Testis (tissue), 5 donors: ENCODE measurements at places on chromosomes 16 and 17. TPM values are rescaled to one million over a fixed set of nuclear protein-coding genes. Genes with fewer than 3 reads are reported as not detected.

The UMOD gene
- total RNA-seq, result 3.8 TPM

The CTF1 gene
- total RNA-seq, result 5.9 TPM

The ARHGAP27 gene
- 21.4 TPM for total RNA-seq

The HOXB1 gene
- not detected for total RNA-seq

The ASPA gene
- 6.1 TPM for total RNA-seq

The KRT33A gene
- 3.1 TPM for total RNA-seq

The MFAP4 gene
- 55.7 TPM for total RNA-seq

The ZNF750 gene
- total RNA-seq, result 0.50 TPM

The NME3 gene
- total RNA-seq, result 119 TPM

The HOXB4 gene
- total RNA-seq, result 1.6 TPM

The CLDN9 gene
- total RNA-seq, result 0.37 TPM

DNA sequence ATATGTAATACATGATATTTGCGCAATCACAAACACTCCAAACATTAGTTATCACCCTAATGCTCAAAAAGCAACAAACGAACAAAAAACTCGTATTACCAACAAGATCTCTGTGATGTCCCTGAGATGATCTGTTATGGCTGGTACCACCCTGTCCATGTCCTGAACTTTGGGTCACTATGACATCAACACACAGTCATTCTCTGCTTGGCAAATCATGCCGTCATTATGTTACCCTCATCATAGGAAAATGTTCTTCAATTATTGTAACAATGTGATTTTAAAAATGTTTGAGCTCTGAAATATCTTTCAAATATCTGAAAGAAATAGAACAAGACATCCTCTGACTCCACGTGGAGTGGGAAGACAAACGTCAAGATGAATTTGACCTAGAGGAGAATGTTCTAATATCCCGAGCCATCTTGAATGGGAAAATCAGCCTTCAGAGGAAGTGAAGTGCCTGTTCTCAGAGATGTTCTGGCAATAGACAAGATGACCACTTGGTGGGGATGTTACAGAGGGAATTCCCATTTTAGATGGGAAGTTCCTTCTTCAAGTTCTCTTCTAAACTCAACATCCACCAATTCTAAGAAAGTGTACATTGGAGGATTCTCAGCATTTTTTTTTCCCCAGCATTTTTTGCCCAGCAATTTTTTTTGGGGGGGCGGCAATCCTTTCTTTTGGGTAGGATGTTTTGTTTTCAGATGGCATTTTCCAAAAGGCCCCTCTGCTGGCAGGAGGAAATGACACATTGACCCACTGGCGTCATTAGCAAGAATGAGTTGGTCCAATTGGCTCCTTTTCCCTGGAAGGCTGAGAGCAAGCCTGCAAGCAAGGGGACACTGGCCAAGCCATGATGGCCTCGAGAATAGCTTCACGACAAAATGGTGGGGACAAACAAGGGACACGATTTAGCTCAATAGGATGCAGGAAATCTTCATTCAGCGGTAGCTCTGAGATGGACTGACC is 3.7 kb upstream of the HSD17B2 start:
- no peak for DNase-seq

GRCh38 chr17:34549966-34550365 is 29.4 kb upstream of the TMEM132E start:
- DNase-seq, result no peak

- no peak for DNase-seq
These were observed 130.8 kb upstream of the CHMP6 start for GRCh38 chr17:80860703-80861417.

GRCh38 chr17:72702998-72703397 is 389.5 kb downstream of the SLC39A11 start:
- no peak for DNase-seq

GRCh38 chr17:48871551-48872351 is 20.8 kb upstream of the ATP5MC1 start:
- peak; percentile 45 for DNase-seq

GRCh38 chr16:71846431-71846830 is 655 bp downstream of the ATXN1L start:
- peak; percentile 20 for DNase-seq

DNA sequence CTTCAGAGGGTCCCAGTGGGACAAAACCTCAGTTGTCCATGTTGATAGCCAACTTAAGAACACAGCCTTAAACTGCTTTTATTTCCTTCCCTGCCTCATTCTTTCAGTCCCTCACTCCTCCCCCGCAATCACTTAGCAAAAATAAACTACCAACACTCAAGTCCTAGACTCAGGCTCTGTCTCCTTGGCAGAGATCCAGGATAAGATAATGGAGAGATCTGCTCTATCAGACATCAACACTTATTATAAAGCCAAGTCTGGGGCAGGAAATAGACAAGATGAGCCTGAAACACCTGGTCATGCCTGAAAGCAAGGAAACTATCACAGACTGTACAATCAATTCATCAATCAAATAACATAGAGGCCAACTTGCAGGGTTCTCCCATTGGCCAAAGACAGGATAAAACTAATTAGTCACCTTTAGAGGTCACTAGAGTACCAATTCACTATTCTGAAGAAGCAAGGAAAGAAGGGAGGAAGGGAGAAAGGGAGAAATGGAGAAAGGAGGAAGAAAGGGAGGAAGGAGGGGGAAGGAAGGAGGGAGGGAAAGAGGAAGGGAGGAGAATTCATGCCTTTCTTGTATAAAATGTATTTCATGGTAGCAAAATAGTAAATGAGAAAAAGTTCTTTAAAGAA is 15.7 kb downstream of the HYDIN start:
- DNase-seq, result no peak

- no peak for DNase-seq
These were observed 702 bp upstream of the WNT3 start for GRCh38 chr17:46818929-46819859.

DNA sequence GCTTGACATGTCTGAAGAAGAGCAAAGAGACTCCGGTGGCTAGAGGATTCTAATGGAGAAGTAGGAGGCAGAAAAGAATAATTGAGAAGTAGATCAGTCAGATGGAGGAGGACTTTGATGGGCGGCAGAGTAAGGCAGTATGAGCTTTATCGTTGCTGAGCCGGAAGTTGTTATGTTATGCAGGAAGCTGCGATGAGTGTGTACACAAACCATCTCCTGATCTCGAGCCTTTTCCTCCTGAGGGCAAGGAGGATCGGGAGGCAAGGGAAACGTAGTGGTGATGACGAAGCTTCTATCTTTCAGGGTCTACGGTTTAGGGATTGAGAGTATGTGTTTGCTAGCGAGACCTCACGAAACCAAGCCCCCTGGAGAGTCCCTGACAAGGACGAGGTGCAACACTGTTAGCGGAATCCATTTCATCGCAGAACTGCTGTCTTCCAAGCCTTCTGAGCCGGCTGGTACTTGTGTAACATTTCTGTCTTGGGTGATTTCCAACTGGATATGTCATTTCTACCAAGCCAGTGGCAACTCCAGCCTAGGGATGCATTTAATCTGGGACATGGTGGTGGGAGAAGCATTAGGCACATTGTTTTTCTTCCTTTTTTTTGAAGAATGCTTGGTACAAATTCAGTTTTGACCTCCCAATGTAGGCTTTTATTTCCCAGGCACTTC is 45.5 kb downstream of the RBFOX1 start:
- DNase-seq, result no peak

- DNase-seq, result no peak
These were observed 35.5 kb upstream of the ZC3H18 start for GRCh38 chr16:88534638-88535190.

GRCh38 chr17:31428111-31428510 is 36.6 kb downstream of the RAB11FIP4 start:
- no peak for DNase-seq

DNA sequence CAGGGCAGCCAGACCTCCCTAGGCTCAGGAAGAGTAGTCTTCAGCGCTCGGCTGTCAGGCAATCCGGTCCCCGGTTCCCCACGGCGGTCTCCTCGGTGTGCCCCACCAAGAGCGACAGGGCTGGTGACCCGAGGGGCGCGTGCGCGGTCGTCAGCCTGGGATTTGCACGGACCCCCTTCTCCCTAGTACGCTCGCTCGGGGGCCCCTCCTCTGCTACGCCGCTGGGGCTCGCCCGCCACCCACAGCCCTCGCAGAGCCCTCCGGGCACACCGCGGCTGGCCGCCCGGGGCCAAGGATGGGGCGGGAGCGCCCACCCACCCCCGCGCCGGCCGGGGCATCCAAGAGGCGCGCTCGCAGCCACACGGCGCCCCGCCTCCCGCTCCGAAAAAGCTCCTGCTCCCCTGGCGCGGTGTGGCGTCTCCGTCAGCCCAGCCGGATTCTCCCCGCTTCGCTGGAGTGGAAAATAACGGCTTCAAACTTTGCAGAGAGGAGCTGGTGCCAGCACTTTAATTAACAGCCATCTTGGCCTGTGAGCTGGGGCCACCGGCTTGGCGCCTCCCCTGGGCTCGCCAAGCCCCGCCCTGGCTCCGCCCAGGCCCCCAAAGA is 2.1 kb upstream of the C1QL1 start:
- DNase-seq, result peak; percentile 48

- no peak for DNase-seq
These were observed 6.4 kb upstream of the MYO1C start for GRCh38 chr17:1498869-1499268.

DNA sequence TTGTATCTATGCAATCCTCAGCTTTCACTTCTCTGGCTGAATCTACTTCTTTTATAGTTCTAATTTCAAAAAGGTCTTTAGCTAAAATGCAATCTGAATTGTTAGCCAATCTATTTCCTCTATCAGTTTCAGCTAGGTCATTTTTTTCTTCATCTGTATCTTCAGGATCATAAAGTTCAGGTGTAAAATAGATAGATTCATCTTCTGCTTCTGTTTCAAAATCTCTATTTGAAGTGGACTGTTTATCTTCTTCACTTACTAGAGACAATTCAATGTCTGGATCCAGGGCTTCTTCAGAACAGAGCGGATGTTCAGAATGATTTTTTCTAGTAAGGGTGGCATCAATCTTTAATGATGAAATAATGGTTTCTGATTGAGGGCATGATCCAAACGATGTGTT is 92.4 kb upstream of the NACA2 start:
- DNase-seq, result no peak

DNA sequence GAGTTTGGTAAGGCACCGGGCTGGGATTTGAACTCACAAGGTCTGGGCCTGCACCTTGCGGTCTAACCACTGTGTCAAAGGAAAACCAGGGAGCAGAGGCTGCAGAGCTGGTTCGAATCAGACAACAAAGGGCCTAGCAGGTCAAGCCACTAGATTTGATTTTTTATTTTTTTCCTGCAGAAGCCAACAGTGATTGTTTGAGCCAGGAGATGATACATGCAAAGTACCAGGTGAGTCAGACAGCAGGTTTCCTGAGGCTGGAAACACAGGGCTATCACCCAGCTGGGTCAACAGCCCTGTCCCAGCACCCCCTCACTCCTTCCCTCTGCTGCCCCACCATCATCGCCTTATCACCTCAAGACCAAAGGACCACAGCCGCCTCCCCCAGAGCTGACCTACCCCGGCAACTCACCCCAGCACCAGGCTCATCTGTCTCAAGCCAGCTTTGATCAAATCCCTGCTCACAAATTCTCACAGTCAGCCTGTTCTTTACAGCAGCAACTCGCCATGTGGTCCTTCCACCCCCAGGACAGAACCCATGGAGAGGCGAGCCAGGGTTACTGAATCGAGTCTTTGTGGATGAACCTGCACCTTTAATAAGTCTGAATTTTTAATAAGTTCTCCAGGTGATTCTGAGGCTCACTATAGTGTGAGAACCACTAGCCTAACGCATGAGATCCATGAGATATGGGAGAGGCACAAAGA is 13.0 kb upstream of the KRT19 start:
- DNase-seq, result no peak

GRCh38 chr17:9290226-9290613 is 268.9 kb downstream of the NTN1 start:
- no peak for DNase-seq

- no peak for DNase-seq
These were observed 598 bp downstream of the NIP7 start for GRCh38 chr16:69340095-69340644.

GRCh38 chr16:14202095-14202494 is 131.0 kb downstream of the MRTFB start:
- DNase-seq, result no peak

DNA sequence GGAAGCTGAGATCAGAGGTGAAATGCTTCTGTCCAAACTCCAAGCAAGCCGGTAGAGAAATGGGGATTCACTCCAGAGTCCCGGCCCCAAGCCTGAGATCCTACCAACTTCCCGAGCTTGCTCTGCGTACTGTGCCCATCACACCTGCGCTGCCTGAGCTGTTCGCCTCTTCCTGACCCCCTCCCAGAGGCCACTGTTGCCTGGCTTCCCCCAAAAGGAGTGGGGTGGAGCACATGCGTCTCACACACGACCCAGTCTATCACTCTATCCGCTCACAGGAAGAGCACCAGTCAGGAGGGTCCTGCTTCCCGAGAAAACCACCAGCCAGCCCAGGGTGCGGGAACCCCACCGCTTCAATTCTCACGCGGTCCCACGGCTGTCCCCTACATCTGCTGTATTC is 13.5 kb upstream of the C16orf95 start:
- DNase-seq, result no peak

GRCh38 chr16:59180083-59180476 is 446.0 kb upstream of the GOT2 start:
- no peak for DNase-seq

- DNase-seq, result no peak
These were observed 15.7 kb downstream of the SLC52A1 start for GRCh38 chr17:5019475-5019956.

- no peak for DNase-seq
These were observed 17.0 kb upstream of the CCL13 start for GRCh38 chr17:34339138-34339770.

- DNase-seq, result no peak
These were observed 148.7 kb upstream of the SDK2 start for GRCh38 chr17:73792994-73793393.

- DNase-seq, result no peak
These were observed 424.7 kb downstream of the WWOX start for GRCh38 chr16:78524066-78524595.

- no peak for DNase-seq
These were observed 9.5 kb upstream of the UNK start for GRCh38 chr17:75774991-75775668.

GRCh38 chr16:13951611-13952010 is 31.7 kb downstream of the ERCC4 start:
- DNase-seq, result no peak
